HuH-7 (cell line): ENCODE measurements at places on chromosomes 1 and 21.

DNA sequence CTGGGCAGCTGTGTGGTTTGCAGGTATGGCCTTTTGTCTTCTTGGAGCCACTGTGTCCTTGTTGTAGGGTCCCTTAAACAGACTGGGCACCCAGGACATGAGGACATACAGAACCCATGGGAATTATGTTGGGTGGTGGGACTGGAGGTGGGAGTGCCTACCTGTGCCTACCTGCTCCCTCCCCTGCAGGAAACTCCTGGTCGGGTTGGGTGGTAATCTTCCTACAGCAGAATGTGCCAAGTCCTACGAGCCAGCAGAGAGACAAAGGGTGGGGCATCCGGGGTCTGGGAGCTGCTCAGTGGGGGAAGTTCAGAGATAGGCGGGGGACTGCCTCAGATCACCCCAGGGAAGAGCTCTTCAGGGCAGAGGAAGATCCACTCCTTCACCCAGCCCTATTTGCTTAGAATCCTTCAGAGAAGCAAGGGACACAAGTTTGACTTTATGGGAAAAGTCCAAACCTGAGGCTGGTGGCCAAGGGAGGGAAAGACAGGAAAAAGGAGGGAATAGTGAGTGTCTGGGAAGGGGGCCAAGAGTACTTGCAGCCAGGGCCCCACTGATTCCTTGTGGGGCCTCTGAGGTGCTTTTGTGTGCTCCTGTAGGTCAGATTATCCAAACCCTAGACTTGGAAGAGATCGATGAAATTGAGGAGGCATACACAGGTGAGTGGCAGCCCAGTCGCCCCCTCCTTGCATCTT, 58.3 kb downstream of the KIF21B start:
- no peak for DNase-seq

DNA sequence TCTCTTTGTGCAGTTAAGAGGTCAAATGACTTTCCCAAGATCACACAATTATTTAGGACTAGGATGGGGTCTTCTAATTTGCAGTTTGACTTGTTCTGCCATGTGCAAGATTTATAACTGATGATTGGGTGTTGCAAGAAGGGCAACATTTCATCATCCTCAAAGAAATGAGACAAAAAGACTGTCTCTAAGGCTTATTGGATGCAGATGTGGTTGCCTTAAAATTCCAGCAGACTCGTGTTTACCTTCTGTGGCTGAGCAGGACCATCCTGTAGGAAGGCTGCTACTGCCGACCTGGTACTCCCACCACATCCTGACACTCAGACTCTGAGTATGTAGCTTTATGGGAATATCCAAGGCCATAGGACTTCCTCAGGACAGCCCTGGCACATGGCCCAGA, 99.9 kb upstream of the SGIP1 start:
- DNase-seq: no peak

GRCh38 chr21:15293240-15293639, 228.4 kb upstream of the NRIP1 start:
- DNase-seq: no peak

- DNase-seq: peak; percentile 19
These were observed 29.1 kb downstream of the CHML start for GRCh38 chr1:241611063-241611462.

- DNase-seq: no peak
These were observed 64.7 kb downstream of the TGFBR3 start for GRCh38 chr1:91821126-91821868.

DNA sequence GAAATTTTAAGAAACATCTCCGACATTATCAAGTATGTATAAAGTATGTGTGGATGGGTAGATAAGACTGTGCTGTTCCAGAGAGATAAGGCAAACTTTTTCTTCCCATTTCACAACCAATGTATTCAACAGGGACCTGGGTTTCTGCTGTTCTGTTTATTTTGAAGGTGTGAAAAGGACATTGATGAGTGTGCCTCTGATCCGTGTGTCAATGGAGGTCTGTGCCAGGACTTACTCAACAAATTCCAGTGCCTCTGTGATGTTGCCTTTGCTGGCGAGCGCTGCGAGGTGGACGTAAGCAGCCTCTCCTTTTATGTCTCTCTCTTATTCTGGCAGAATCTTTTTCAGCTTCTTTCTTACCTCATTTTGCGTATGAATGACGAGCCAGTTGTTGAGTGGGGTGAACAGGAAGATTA, 174.0 kb downstream of the CRB1 start:
- DNase-seq: no peak

DNA sequence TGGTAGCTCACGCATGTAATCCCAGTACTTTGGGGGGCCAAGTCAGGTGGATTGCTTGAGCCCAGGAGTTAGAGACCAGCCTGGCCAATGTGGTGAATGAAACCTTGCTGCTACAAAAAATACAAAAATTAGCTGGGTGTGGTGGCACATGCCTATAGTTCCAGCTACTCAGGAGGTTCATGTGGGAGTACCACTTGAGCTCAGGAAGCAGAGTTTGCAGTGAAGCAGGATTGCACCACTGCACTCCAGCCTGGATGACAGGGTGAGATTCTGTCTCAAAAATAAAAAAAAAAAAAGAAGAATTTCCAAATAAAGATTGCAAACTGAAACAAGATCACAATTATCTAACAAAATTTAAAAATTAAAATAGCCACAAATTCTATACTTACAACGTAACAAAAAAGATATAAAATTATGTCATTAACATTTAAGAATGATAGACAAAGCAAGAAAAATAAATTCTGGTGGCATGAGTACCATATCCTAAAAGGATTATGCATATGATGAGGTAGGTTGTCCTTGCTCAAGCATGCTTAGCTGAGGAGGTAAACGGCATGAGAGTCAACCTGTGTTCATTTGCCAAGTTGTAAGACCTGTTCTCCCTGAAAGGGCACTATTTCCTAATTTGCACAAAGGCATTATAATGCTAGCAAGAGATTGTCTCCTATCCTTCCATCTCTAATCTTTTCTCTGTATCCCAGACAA, 20.2 kb downstream of the IPP start:
- no peak for DNase-seq

DNA sequence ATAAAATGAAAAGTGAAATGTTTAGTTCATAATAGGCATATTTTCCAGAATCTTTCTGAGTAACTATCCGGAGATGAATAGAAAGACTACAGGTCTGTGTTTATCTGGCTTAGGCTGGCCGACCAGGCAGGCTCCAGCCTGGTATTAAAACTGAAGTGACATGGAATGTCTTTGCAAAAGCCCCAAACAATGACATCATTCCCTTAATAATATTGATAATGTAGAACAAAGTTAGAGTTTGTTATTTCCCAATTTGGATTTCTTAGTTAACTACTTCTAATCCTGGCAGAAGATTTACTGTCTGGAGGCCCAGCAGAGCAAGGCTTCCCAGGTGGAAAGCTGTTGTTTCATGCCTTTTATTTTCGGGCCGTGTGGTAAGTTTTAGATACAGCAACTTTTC, 207.7 kb downstream of the GREM2 start:
- no peak for DNase-seq

DNA sequence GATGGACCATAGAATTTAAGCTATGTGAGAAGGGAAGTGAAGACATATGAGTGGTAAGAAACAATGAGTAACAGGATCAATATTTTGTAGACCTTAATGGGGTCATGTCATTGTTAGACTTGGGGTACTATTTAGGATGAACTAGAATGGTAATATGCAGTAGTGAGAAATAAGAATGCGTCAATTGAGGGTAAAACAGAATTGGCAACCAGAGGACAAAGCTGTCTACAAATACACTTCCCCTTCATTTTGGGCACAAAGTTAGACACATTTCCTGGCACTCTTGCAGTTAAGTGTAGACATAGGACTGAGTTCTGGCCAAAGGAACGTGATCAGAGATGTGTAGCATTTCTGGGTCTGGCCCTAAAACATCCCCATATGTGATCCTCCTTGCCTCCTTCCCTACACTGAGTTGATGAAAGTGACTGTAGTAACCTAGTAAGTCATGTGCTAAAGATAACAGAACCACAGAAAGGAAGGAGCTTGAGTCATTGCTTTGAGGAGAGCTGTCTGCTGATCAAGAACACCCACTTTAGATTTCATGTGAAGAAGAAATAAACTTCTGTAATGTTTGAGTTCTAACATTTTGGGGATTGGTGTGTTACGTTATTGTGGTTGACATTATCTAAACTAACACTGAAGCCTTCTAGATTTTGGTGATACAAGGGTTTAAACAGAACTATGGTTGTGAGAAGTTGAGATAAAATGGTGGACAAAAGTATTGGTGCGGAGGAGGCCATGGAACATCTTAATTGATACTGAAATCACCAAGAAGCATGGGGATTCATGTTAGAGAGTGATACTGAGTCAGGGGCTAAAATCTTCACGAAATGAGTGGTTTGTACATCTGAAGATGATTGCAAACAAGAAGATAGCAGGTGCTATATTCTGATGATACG, 41.7 kb downstream of the CD55 start:
- DNase-seq: no peak

DNA sequence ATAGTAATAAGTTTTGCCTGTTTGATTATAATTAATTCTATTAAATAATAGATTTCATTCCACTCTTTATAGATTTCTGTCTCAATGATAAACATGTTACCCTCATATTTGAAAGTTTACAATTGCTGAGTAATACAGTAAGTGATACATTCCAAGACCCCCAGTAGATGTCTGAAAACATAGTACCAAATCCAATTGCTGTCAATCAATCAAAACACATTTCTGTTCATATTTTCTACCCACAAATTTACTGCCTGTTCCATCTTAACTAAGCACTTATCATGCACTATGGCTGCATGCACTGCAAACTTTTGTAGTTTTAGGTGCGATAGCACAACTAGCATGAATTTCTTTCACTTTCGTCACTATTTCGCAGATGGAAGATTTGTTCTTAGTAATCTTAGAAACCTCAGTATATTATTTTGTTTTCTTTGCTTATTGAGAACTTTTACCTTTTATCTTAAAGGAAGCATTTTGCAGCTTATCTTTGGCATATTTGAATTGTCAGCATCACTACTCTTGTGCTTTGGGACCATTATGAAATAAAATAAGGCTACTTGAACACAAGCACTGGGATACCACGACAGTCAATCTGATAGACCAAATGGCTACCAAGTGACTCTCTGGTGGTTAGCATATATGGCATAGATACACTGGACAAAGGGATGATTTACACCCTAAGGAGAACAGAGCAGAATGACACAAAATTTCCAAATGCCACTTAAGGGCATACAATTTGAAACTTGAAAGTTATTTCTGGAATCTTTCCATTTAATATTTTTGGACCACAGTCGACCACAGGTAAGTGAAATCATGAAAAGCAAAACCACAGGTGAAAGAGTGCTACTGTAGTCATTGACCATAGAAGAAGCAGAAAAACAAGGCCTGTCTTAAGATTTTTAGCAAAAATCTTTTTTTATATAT, 67.6 kb downstream of the RGS13 start:
- DNase-seq: no peak

GRCh38 chr1:54716299-54717047, 812 bp downstream of the TTC4 start:
- no peak for DNase-seq

DNA sequence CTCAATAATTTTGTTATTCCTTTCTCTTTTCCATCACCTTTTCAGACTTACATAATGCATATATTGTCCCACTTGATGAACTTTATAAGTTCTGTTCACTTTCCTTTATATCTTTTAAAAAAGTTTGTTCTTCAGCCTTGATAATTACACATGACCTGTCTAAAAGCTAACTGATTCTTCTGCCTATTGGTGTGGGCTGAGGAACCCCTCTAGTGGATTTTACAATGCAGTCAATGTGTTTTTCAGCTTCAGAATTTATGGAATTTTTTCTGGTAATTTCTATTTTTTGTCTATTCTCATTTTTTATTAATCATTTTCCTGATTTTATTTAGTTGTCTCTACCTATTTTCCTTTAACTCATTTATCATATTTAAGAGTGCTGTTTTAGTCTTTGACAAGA, 7.5 kb downstream of the MNDA start:
- DNase-seq: no peak

DNA sequence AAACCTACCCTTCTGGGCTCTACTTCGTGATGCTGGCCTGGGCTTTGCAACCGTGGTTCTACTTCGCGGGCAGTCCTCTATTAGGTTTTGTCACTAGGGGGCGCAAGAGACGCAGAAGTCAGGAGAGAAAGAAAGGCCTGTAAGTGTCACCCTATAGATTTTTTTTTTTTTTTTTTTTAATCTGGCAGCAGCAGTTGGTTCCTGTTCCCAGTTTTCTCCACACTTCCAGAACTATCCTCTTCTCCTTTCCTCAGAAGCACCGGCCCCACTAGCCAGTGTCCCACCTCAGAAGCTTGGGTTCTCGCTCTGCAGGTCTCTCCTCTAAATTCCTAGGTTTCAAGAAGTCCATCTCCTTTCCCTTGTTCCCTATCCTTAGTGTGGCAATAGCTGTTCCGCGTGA, 9.1 kb upstream of the LCE2D start:
- DNase-seq: peak; percentile 49

DNA sequence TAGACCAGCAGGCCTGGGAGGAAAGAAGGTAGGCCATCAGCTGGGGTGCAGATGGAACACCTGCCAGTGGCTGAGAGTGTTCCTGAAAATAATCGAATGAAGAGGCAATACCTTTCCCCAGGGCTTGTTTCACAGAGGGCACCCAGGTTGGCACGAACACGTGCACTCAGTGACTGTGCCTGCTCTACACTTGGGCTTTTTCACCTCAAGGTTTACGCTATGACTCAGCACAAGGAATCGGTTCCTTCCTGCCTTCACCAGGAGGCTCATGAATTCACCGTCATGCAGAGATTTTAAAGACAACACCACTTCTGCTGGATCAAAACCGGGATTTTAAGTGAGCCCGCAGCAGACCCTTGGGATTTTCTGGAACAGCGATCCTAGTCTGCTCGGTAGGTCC, 118.5 kb upstream of the ADAR start:
- no peak for DNase-seq

DNA sequence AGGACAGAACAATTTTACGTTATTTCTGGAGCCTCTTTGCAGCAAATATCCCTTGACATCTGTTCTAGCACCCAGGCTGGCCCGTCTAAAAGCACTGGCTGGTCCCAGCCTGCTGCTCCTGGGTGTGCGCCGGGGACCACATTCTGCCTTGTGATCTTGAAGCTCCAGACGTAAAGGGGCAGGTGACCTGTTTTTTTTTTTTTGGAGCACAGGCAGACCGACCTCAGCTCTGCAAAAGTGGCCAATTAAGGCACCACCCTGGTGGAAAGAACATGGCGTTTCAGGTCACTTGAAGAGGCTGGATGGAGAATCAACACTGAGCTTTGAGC, 13.8 kb upstream of the CAMTA1 start:
- no peak for DNase-seq

- DNase-seq: peak; percentile 52
These were observed 4.6 kb downstream of the KCNC4 start for GRCh38 chr1:110214454-110215404.

DNA sequence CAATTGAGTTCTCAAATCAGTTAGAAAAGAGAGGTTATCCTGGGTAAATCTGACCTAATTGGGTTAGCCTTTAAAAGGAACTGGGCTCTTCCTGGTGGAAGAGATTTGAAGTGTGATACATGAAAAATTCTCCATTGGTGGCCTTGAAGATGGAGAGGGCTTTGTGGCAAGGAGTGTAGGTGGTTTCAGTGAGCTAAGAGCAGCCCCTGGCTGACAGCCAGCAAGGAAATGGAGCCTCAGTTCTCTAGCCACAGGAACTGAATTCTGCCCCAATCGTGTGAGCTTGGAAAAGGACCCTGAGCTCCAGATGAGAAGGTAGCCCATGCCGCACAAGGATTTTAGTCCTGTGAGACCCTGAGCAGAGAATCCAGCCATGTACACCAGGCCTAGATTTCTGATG, 12.7 kb upstream of the HYI start:
- no peak for DNase-seq
